Glutamatergic neuron (in vitro differentiated cells): ENCODE measurements at places on chromosomes 12 and 14. TPM values are rescaled to one million over a fixed set of nuclear protein-coding genes. Genes with fewer than 3 reads are reported as not detected.
A peak's percentile ranks its signal among the peaks of the same experiment; 100 is the strongest.

DNA sequence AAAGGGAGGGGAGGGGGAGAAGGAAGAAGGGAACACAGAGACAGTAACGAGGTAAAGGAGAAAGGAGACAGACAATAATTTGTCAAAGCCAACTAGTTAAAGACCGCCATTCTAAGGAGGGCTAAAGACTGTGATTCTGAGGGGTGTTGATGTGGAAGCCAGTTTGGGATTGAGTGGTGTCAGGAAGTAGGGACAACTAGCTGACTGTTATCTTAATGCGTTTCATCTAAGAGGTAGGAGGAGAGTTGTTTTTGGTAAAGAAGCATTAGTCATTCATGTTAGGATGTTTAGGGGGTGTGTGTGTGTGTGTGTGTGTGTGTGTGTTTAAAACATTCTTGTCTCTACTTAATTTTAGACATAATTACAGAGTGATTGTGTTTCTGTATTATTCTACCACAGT lies 95.0 kb downstream of the INSM2 start:
- no peak for DNase-seq

GRCh38 chr14:104137297-104138097 lies 890 bp upstream of the KIF26A start:
- peak; percentile 91 for DNase-seq

GRCh38 chr12:124446364-124446763 lies 121.0 kb downstream of the NCOR2 start:
- no peak for DNase-seq

DNA sequence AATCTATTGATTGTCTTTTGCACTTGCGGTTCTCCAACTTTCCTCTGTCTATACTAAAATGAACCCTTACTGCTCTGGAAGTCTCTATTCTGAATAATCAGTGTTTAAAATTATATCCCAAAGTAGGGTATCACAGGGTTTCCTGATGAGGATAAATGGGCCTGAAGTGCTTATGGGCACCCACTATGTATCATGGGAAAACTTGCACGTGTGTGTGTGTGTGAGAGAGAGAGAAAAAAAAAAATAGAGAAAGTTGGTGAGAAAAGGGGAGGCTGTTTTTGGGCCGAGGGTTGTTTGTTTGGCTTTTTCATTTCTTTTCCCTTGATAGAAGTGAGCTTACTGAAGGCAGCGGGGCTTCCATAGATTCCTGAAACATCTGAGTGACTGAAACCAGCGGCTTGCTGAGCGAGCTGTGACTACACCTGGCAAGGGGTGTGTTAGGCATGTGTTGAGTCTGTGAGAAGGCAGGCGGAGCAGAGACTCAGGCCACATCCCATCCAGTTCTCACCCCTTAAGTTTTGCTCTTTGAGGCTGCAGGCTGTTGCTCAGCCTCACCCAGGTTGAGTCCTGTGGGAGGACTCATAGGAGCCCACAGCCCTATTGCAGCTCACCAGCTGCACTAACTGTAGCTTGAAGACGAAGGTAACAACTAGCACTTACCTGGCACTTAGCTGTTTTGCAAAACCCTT lies 17.2 kb downstream of the PPFIBP1 start:
- DNase-seq, result no peak

DNA sequence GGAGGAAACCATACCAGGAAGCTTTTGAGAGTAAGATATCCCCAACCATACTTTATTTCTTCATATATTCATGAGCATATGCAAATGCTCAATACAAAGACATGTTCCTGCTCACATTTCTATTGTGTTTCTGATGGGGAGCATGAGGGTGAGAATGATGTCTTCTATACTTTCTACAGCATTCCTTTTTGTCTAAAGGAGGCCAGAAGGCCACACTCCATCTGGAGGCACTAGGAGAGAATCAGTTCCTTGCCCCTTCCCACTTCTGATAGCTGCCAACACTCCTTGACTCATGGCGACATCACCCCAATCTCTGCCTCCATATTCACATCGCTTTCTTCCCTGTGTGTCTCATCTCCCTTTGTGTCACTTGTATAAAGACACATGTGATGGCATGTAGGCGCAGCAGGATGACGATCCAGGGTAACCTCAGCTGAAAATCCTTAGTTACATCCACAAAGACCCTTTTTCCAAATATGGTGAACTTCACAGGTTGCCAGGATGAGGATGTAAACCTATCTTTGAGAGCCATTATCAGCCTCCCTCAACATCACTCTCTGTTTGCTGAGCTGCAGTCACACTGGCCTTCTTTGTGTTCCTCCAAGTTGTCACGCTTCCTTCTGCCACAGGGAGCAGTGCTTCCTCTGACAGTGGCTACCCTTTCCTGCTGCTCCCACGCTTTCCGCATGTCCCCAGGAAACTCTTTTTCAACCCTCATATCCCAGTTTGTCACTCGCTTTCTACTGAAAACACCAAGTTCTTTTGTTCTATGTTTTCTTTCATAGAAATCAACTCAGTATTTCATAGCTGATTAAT lies 96.9 kb downstream of the STXBP6 start:
- peak; percentile 41 for DNase-seq

- no peak for DNase-seq
Measured at GRCh38 chr12:45191239-45191638, 24.7 kb upstream of the ANO6 start.

PAPLN gene
- total RNA-seq, result 2.8 TPM

DNA sequence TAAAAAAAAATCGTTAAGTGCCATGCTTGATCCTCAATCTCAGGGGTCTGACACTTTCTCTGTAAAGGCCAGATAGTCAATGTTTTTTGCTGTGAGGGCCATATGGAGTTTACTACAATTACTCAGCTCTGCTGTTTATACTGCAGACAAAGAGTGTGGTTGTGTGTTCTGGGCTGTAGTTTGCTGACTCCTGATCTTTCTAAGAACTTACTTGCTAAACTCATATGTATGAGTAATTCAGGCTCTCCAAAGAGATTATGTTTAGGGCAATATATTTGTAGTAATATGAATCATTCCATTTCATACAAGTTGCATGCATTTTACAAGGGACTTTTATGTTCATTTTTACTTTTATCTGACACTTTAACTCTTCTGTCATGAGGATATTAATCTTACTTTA lies 188.2 kb downstream of the TMTC2 start:
- DNase-seq, result no peak

DNA sequence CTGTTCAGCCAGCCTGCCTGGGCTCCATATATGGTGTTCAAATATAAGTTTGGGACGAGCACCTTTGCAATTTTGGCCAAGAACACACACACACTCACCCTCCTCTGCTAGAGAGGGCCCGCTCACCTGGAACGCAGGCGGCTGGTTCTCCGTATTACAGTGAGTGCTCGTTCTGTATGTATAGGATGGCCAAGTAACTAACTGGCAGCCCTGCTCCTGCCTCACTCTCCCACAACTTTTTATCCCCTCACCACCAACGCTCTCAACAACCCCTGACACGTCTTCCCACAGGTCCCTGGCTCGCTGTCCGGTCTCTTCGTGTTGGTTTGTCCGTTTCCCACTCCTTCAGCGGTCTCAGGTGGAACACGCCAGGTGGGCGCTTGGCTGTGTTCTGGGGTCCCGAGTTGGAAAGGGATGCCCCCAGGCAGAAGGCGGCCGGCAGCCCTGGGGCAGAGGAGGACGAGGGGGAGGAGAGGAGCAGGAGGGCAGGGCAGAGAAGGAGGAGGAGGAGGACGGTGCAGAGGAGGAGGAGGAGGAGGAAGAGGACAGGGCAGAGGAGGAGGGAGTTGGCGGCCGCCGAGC lies 398 bp upstream of the MSRB3 start:
- DNase-seq, result peak; percentile 14

USP44 gene
- total RNA-seq, result 2.7 TPM

- no peak for DNase-seq
Measured at GRCh38 chr12:62725781-62726180, 209.2 kb downstream of the PPM1H start.

- no peak for DNase-seq
Measured at GRCh38 chr12:127489061-127489460, 777.9 kb upstream of the TMEM132C start.

KRT82 gene
- total RNA-seq, result not detected

- no peak for DNase-seq
Measured at GRCh38 chr12:12954356-12954755, 2.4 kb upstream of the GPRC5D start.

DNA sequence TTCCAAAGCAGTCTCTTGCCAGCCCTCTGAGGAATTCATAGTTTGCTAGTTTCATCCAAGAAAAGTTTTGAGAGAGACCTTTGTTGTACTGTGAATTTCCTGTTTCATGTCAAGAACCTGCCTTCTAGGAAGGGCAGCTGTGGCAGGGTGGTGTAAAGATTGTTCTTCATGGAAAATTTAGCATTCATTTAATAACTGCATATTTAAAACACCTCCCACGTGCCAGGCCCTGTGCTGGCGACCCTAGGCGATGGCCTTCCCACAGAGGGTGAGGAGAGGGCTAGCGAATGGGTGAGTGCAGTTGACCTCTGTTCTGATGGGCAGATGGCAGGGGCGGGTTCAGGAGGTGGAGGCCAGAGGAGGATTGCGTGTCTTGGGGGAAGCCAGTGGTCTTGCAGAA lies 43.2 kb downstream of the MLXIP start:
- DNase-seq, result no peak

DNA sequence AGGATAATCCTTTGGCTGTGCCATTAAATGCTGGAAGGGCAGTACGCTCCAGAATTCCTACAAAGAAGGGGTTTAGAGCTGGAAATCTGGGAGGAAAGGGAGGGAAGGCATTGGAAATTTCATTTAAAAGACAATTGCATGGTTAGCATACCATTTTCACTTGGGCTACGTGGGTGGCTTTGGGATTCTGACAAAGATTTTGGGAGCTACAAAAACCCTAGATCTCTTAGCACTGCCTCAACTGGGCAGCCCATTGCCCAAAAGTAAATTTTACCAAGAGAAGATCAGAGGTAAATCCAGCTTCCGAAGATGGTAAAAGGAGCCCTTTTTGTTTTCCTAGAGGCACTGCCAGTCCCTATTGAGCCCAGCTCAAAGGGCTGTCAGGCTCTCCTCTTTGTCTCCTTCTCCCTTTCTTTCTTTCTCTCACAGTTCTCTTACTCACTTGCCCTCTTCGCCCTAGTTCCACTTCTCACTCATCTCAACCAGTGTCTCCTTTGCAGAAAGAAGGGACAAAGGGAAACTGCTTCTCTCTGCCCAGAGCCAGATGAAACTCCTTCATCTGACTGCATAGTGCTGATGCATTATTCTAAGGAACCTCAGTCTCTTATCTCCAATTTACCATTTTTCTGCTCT lies 125.4 kb upstream of the PLEKHA5 start:
- no peak for DNase-seq
